ENCODE measurements at places on chromosomes 7 and 10.

GRCh38 chr7:155296006-155296787, 1.5 kb upstream of the INSIG1 start:
- DNase-seq, result no peak

GRCh38 chr10:83702731-83703130, 436.6 kb upstream of the GHITM start:
- no peak for DNase-seq

DNA sequence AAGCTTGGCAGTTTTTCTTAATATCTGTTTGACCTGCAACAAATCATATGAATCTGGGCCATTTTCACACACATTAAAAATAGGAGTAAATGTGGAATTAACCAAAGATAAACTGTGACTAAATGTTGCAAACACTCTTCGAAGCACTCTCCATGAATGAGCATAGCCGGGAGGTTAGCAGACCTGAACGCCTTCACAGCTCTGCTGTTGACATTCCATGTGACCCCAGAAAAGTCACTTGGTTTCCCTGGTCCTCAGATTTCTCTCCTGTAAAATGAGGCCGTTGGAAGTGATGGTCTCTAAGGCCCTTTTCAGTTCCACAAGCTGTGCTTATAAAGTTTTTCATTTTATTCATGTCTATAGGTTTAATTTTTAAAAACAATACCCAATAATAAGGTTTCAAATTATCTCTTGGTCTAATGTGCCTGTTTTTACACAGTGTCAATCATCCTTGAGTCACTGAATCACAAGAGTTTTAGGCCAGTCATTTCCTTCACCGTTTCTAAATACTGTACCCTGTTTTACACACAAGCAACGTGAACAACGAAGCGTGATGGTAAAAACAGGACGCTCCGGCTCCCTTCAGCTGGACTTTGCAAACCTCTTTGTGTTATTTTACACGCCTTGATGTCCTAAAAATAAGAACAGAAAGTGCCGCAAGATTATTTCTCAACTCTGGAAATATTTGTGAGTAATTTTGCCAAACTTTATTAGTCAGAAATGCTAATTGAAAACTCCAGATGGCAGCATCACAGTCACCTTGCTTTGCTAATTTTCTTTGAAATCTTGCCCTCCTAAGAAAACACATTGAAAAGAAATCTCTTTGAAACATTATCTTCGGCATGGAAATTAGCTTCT, 38.6 kb upstream of the MET start:
- DNase-seq, result no peak

DNA sequence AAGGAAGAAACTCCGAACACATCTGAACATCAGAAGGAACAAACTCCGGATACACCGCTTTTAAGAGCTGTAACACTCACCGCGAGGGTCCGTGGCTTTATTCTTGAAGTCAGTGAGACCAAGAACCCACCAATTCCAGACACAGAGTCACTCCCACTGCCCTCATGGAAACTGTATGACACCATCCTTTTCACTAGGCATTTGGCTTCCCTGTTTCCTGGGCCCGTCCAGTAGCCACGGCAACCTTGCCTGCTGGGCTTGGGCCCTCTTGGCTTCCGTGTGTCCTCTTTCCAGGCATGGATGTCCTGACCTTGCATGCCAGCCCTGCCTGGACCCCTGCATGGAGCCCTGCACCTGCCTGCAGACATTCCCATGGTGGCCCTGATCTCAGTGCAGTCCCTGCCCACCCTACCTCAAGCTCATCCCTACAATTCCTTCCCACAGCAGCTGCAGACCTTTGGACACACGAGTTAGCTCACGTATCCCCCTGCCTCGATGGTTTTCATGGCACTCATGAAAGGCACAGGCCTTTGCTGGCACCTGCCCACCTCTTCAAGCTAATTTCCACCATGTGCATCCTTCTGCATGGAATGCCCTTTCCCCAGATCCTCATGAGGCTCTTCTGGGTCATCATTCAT, 6.7 kb downstream of the SH2D4B start:
- DNase-seq, result no peak

DNA sequence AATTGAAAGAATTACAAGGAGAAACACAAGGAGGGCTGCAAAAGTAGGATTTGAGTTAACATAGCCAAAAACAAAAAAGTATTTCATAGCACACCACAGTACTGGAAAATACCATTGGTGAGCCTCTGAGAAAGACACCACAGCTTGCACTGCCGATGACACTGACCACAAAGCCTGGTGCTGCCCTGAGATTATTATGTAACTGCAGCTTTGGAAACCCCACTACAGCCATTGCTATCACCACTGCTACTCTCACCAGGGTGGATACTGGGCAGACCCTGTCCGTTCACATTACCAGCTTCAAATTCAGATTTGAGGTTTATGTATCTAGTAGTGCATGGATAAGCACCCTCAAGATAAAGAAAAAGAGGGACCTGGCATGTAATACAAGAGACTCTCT, 1246.7 kb upstream of the SORCS1 start:
- DNase-seq, result no peak

DNA sequence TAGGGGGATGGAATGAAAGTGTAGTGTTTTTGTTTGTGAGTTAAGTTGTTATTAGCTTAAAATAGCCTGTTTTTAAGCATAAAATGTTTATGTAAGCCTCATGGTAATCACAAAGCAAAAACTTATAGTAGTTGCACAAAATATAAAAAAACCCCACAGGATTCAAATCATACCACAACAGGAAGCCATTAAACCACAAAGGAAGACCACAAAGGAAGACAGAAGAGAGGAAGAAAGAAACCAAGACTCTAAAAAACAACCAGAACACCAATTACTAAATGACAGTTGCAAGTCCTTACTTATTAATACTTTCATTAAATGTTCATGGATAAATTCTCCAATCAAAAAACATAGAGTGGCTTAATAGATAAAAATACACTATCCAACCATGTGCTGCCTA, 63.6 kb downstream of the ANKRD7 start:
- DNase-seq, result peak; percentile 83

DNA sequence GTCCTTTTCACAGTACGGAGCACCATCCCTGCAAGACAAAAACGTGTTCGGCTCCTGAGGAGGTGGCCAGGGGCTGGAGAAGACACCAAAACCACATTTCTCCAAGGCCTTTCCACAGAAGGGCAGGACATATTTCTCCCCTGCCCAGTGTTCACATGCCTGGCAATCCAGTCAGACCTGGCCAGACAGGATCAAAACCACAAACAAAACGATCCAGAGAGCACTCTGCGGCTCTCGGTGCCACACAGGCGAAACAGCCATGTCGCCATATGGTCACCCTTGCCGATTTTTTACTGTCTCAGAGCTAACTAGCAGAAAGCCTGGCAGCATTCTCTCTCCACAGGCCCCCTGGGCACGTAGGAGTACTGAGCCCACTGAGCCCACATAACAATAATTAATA, 113.0 kb downstream of the ABLIM1 start:
- no peak for DNase-seq

GRCh38 chr7:12490107-12490688, 80.3 kb upstream of the SCIN start:
- peak; percentile 22 for DNase-seq

- no peak for DNase-seq
Observed at GRCh38 chr7:140229101-140229525, 52.3 kb upstream of the KDM7A start.

GRCh38 chr7:136692221-136692620, 176.2 kb upstream of the CHRM2 start:
- no peak for DNase-seq

DNA sequence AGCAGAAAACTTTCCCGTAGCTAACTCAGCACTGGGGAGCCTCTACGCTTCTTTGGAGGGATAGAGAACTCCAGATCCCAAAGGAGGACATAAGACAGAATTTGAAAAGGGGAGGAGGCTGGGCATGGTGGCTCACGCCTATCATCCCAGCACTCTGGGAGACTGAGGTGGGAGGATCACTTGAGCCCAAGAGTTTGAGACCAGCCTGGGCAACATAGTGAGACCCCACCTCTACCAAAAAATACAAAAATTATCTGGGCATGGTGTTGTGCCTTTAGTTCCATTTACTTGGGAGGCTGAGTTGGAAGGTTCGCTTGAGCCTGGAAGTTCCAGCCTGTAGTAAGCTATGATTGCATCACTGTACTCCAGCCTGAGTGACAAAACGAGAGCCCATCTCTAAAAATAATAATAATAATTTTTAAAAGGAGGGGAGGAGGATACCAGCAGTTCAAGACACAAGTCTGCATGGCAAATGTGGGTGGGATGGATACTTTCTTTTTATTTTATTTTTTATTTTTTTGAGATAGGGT, 165.9 kb upstream of the SH2B2 start:
- no peak for DNase-seq

DNA sequence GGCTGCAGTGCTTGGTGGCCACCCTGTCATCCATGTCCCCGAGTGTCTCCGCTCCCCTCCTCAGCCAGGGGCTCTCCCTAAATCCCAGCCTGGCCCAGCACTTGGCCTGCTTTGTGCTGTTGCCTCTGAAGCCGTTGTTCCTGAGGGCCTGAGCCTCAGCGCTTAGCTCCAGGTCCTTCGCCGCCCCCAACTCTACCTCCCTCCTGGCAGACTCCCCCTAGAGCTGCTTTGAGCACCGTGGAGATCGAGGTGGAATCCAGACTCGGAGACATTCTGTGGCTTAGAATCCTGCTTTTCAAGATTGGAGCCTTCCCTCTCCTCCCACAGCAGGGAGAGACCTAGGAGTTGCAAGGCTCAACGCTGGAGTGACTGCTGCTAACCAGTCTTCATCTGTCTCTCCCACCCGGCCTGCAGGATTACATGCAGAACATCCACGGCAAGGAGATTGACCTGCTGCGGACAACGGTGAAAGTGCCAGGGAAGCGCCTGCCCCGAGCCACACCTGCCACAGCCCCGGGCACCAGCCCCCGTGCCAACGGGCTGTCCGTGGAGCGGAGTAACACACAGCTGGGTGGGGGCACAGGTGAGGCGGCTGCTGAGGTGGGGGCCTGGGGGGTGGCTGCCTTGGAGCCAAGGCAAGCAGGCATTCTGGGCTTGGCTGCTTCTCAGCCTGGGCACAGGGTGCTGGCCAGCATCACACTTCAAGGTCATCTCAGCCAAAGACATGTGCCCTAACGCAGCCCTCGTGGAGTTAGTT, 33.3 kb downstream of the GBX1 start:
- DNase-seq, result no peak

DNA sequence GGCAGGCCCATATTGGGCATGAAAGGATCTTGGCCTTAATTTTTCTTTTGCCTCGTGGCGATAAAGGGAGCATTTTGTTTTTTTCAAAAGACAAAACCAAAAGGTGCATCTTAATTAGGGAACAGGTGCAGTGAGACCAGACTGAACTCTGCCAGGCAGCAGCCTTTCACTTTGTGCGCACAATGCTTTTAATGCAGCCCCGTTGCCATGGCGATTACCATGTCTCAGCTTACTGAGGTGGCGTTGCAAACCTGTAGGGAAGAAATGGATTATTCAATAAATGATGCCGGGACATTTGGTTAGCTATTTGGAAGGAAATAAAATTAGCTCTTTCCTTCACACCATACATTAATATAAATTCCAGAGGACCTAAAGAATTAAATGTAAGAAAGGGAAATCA, 61.9 kb downstream of the MYL10 start:
- DNase-seq, result peak; percentile 46

- no peak for DNase-seq
Observed at GRCh38 chr10:126564326-126564888, 106.1 kb downstream of the C10orf90 start.

GRCh38 chr10:86232644-86233043, 134.0 kb downstream of the GRID1 start:
- no peak for DNase-seq

DNA sequence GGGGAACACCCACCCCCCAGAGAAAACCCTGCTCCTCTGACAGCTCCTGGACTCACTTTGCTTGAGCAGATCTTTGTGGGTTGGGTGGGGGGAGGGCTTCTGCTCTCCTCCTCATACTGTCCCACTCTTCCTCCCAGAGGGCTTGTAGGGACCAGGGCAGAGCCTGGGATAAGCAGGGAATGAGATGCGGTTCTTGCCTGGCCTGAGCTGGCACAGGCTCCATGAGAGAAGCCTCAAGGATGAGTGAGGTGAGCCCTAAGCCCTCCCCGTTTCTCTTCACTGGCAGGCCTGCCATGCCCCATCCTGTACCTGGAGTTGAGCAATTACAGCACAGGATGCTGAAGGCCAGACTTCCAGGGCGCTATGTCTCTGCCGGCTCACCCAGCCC, 134.7 kb downstream of the ADAM12 start:
- no peak for DNase-seq

DNA sequence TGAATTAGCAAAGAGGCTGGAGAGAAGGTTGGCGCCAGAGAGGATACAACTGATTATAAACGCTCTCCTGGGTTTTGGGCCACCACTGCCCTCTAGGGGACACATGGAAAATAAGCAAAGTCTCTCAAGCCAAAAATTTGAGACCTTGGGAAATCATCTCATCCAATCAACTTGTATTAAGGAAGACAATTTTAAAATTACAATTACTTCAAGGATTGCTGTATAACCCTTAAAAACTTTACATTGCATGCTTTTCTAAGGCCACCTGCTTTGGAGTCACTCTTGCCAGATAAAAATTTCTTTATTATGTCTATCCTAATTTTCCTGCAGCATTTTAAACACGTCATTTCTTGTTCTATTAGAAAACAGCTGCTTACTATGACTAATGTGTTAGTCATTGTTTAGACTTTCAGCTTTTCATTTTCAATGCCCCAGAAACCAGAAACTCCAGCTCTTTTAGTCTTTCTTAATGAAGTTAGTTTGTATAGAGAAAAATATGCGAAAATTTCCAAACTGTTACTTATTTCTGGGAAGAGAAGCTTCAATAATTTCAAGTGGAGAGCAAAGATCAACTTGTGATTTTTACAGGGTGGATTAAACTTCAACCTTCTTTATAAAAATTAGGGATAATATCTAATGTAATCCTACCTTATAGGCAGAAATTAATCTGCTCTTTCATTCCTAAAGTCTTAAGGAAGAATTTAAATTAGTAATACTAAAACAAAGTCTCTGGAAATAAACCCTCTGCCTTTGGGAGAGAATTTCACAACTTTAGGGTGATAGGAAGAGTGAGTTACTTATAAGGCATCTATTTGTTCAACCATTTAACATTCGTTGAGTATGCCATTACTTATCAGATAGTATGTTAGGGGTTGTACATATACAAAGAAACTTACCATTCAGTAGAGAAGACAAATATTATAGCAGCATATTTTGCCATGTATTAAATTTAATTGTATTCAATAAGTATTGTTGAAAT, 20.6 kb upstream of the RHOBTB1 start:
- DNase-seq, result peak; percentile 47

- no peak for DNase-seq
Observed at GRCh38 chr7:138982204-138982623, 1.0 kb upstream of the KIAA1549 start.

GRCh38 chr7:9242636-9243035, 809.2 kb downstream of the NXPH1 start:
- DNase-seq, result no peak

Measured in Jurkat, Clone E6-1 (cell line).